Esophagus squamous epithelium (tissue), 5 donors: ENCODE measurements at places on chromosomes 4 and X.

DNA sequence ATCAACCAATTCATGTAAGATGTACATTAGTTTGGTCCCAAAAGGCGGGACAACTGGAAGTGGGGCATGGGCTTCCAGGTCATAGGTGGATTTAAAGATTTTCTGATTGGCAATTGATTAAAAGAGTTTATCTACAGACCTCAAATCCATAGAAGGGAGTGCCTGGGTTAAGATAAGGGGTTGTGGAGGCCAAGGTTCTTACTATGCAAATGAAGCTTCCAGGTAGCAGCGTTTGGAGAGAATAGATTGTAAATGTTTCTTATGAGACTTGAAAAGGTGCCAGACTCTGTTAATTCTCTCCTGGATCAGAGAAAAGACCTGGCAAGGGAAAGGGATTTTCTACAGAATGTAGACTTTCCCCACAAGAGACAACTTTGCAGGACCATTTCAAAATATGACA, 2.4 kb downstream of the MGST2 start:
- no peak for DNase-seq

DNA sequence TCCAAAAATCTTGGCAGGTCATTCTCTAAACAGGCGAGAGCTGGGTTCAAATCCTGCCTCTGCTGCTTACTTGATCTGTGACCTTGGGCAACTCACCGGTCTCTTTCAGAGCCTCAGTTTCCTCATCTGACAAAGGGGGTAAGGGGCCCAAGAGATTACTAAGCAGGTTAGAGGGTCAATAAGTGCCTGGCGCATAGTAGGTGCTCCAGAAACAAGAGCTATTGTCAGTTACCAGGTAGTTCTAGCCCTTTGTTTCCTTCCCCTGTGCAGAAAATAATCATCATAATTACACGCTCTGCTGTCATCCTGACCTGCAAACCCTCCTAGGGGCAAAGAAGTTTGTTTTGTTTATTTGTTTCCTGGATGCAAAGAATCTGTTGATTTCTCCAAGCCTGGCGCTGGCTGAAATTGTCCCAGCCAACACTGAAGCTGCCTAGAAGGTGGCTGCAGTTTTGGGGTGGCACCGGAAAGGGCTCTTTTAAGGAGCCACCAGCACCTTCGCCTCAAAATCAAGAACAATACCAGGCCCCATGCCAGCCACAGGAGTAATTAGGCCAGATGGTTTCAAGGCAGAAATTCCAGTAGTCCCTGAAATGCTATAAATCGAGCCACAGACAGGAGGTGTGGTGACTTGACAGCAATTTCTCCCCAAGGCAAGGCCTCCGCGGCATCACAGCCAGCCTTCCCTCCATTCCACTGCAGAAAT, 10.2 kb upstream of the KIAA0232 start:
- no peak for DNase-seq

- DNase-seq: no peak
Observed at GRCh38 chr4:145720656-145721055, 40.7 kb downstream of the C4orf51 start.

DNA sequence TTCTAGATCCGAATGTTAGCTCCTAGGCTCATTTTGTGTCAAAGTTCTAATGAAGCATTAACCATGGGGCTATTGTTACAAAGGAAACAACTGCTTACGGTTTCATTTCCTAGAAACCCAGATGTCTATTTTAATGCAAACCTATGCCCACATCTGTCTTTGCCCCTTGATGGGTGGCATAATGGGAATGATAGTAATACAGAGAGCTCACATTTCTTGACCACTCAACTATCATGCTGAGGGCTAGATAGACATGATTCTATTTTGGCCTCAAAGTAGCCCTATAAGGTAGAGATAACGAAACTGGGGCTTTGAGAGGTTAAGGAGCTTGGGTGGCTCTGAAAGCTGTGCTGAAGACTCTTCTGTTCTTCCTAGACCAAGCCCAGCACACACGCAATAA, 1.9 kb downstream of the TLR7 start:
- no peak for DNase-seq

DNA sequence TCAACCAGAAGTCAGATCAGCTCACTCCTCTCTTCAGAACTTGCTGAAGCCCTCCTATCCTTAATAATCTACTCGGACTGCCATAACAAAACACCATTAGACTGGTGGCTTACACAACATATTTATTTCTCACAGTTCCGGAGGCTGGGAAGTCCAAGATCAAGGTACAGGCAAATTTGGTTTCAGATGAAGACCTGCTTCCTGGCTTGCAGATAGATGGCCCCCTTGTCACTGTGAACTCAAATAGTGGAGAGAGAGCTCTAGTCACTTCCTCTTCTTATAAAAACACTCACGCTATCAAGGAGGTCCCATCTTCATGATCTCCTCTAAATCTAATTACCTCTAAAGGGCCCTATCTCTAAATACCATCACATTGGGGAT, 125.1 kb downstream of the CAMK2D start:
- DNase-seq: no peak

DNA sequence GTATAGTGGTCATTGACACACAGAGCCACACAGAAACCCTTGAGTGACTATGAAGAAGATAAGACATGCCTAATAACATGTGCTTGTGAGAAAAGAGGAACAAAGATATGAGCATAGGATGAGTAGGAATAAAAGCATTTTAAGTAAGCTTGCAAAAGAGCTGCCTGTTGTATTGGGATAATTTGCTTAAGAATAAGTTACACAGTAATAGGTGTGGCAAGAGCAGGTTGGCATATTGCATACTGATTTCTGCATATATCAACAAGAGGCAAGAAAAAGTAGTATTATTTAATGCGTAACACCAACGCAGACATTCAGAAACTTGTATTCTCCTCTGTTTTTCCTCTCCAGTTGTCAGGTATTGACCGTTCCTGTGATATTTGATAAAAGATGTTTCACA, 111.5 kb upstream of the UGT8 start:
- DNase-seq: no peak

- no peak for DNase-seq
Observed at GRCh38 chr4:112860830-112861690, 188.4 kb upstream of the ANK2 start.

- DNase-seq: no peak
Observed at GRCh38 chrX:123087326-123087725, 96.8 kb upstream of the GRIA3 start.

- no peak for DNase-seq
Observed at GRCh38 chrX:74119016-74119910, 184.7 kb upstream of the ZCCHC13 start.
